Mesothelial cell of epicardium (in vitro differentiated cells): ENCODE measurements at places on chromosomes 6 and 20. TPM values are rescaled to one million over a fixed set of nuclear protein-coding genes. Genes with fewer than 3 reads are reported as not detected.

The GGTLC1 gene
- not detected in 3 replicates for total RNA-seq

- peaks cover 54% of the 10 kb centered on the region for H3K27me3 ChIP-seq
- no peak overlapping the region for H3K4me3 ChIP-seq
These were observed 17.9 kb upstream of the MICB start for GRCh38 chr6:31479933-31480535.

DNA sequence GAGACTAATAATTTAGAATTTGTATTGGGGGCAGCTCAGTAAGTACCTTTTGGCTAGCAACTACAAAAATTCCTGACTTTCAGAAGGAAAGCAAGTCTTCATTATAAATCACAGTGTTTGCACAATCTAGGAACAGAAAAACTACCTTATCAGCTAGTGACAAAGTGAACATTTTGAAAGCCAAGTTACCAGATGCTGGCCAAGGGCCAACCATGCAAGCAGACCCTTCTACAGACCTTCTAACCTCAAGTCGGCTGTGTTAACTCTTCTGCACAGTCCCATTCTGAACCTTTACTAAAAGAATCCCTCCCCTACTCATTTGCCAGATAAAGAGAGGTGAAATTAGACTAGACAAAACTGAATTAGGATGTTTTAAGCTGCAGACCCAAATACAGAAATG is 341.9 kb downstream of the COL12A1 start:
- no peaks in the 10 kb centered on the region for H3K36me3 ChIP-seq
- H3K27me3 ChIP-seq, result peaks cover 7% of the 10 kb centered on the region

GRCh38 chr20:63573647-63574131 is 350 bp downstream of the HELZ2 start:
- peak overlapping the region; percentile 82 for H3K27ac ChIP-seq
- no peaks in the 10 kb centered on the region for H3K36me3 ChIP-seq
- H3K4me1 ChIP-seq, result no peaks in the 10 kb centered on the region
- H3K27me3 ChIP-seq, result peaks cover 2% of the 10 kb centered on the region

- peaks cover 8% of the 10 kb centered on the region for H3K4me1 ChIP-seq
- H3K27ac ChIP-seq, result no peak overlapping the region
- H3K36me3 ChIP-seq, result peaks cover 25% of the 10 kb centered on the region
- DNase-seq, result no peak
- H3K4me3 ChIP-seq, result no peak overlapping the region
These were observed 44.9 kb downstream of the REPS1 start for GRCh38 chr6:138943089-138943625.

GRCh38 chr6:119610265-119610664 is 260.7 kb upstream of the MAN1A1 start:
- H3K27ac ChIP-seq, result no peak overlapping the region
- H3K27me3 ChIP-seq, result no peaks in the 10 kb centered on the region
- peaks cover 19% of the 10 kb centered on the region for H3K4me1 ChIP-seq
- no peaks in the 10 kb centered on the region for H3K36me3 ChIP-seq

DNA sequence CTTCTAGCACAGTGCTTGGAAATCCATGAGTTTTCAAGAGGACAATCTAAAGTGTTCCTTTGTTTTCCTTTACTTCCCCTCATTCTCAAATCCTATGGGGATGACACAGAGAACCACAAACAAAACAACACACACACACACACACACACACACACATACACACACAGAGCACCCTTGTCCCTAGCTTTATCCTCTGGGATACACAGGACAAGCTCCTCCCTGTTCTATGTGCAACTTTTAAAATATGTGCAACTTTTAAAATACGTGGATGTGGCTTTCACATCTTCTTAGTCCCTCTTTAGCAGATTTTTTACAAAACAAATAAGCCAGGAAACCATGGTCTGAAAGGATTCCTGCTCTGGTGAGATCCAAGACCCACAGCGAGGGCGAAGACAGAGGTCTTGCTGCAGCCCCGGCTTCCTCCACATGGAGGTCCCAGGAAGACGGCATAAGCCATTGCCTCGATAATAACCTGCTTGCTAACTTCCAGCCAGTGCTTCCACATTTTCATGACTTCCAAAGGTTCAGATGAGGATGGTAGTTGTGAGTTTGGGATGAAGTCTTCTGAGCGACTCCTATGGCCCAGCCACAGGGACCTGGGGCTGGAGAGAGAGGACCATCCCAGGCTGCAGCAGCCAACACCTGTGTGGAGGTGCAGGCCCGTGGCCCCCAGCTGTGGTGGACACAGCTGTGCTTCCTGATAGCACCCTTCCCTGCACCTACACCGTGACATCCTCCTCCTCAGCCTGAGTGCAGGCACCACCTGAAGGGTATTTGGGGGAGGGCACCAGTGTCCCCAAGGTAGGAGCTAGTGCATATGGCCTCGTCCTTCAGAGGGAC is 62.8 kb upstream of the CD93 start:
- no peak overlapping the region for H3K27ac ChIP-seq
- no peak overlapping the region for H3K4me3 ChIP-seq
- no peak for DNase-seq
- no peaks in the 10 kb centered on the region for H3K36me3 ChIP-seq

DNA sequence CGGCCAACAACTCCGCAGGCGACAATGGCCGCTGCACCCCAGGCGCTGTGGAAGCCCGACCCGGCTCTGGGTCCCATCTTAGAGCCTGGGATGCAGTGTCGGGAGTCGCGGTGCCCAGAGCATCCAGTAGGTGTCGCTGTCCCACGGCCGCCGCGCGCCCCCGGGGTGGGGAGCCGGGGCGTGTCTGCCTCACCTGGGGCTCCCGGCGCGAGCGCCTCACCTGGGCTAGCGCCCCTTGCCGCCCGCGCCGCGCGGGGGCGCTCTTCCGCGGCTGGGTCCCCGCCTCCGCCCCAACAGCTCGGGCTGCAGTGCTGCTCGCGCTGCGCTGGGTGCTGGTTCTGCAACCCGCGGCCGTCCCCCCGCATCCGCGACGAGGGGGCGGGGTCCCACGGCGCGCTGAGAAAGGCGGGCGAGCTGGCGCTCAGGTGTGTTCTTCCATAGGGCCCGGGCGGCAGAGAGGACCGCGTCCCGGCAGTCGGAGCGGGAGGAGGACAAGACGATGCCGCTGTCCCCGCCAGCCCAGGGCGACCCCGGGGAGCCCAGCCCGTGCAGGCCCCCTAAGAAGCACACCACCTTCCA is at the start of gene CRYBG1:
Gene CRYBG1 (plus strand): TSS at position 308 of the 579 bp plus-strand sequence. CDS start 192 bp downstream, at position 500.
- peaks cover 55% of the 10 kb centered on the region for H3K27me3 ChIP-seq
- peak; percentile 65 for DNase-seq
- no peak within 1 kb of the TSS for H3K27ac ChIP-seq
- peak within 1 kb of the TSS; percentile 74 for H3K4me3 ChIP-seq
- H3K36me3 ChIP-seq, result no peaks in the 10 kb centered on the region

- no peak for DNase-seq
- no peak overlapping the region for H3K27ac ChIP-seq
- H3K27me3 ChIP-seq, result no peaks in the 10 kb centered on the region
- no peak overlapping the region for H3K4me3 ChIP-seq
- H3K4me1 ChIP-seq, result peaks cover 72% of the 10 kb centered on the region
These were observed 127.9 kb upstream of the TOP1 start for GRCh38 chr20:40900666-40901215.
